PC-3 (cell line): ENCODE measurements at places on chromosomes 1 and 21. TPM values are rescaled to one million over a fixed set of nuclear protein-coding genes. Genes with fewer than 3 reads are reported as not detected.
A peak's percentile ranks its signal among the peaks of the same experiment; 100 is the strongest.

GRCh38 chr1:206975306-206975705, 5.0 kb upstream of the FCAMR start:
- no peaks in the 10 kb centered on the region for H3K27me3 ChIP-seq
- peaks cover 7% of the 10 kb centered on the region; the same call in 1 of the 2 replicates for H3K4me1 ChIP-seq
- DNase-seq = no peak
- H3K4me3 ChIP-seq = no peak overlapping the region
- H3K27ac ChIP-seq = no peak overlapping the region

BCL2L15 gene
- total RNA-seq = 0.29 TPM in 1 of 2 replicates, not detected in the other

DNA sequence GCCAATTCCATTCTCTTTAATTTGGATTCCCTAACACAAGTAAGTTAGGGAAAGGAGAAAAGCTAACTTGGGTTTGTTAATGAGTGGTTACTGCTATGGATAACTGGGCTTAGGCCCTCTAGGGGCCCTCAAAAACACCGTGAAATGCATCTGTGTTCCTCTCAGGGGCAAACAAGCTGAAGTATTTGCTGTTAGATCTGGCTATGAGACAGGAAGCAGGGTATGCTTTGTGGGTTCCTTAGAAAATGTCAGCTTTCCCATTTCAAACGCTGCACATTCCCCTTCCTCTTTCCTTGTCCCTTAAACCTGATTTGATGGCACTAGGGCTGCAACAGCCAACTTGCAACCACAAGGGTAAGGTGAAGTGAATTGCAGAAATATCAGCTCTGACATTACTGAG, 5.7 kb upstream of the CAP1 start:
- no peaks in the 10 kb centered on the region for H3K36me3 ChIP-seq
- H3K4me3 ChIP-seq = no peak overlapping the region
- H3K27ac ChIP-seq = no peak overlapping the region
- no peak for DNase-seq

DNA sequence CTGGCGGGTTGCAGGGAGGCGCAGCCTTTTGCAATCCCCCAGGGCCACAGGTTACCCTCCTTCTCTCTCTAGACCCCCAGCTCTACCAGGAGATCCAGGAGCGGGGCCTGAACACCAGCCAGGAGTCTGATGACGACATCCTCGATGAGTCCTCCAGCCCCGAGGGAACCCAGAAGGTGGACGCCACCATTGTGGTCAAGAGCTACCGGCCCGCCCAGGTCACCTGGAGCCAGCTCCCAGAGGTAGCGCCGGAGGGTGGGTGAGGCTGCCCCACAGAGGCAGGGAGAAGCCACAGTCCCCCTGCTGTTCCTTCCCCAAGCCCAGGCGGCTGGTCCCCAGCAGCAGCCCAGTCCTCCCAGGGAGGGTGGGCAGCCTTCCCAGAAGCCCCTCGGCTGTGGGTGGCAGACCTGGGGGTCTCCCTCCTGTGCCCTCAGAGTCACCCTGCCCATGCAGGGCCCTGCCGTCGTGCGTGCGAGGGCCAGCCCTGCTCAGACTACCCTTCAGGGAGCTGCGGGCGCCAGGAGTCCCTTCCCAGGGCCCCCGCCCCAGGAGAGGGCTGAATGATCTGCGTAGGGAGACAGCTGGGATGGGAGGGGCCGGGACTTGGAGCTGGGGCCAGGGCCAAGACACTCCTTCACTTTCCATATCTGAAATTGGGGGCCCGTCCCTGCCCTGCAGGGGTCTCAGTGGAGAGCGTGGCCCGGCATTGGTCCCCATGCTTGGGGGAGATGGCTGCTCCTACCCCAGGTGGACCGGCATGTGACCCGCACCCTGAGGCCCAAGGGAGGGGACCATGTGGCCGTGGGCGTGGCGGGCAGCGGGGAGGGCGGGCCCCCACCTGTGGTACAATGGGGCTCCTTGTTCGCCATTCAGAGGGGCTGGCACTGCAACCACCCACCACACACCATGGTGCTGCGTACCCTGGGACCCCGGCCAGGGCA, 12.9 kb downstream of the ARHGEF16 start:
- no peak overlapping the region for H3K4me3 ChIP-seq
- no peak overlapping the region for H3K27ac ChIP-seq
- no peaks in the 10 kb centered on the region for H3K27me3 ChIP-seq

VSIG8 gene
- 0.29 and 0.47 TPM in 2 replicates for total RNA-seq

DNA sequence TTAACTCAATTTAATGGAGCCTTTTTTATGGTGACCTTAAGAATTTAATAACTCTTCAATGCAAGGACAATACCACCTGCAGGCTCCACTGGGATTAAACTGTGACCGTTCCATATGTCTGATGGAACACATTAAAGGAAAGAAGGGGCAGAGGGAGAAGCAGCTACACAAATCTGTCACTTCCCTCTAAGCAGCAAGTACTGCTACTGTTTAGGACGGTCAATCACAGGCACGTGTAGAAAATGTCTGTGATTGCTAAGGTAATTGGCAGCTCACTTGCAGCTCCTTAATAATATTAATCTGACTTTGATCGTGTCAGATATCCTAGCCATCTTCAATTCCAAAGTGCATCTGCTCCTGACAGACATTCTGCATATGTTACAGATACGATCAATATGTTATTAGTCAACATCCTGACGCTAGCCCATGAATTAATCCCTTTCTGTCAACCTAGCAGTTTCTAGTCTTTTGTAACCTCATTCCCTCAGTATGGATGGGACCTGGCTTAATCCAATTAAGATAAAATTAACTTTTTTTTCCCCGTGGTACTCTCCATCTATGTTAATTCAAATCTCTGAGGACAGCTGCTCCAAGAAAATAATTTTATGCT, 1012.4 kb downstream of the AMY1C start:
- no peaks in the 10 kb centered on the region for H3K36me3 ChIP-seq
- 0 out of 2 replicates have a peak, but pooled peaks cover 19% of the 10 kb centered on the region for H3K27me3 ChIP-seq
- H3K27ac ChIP-seq = no peak overlapping the region

DNA sequence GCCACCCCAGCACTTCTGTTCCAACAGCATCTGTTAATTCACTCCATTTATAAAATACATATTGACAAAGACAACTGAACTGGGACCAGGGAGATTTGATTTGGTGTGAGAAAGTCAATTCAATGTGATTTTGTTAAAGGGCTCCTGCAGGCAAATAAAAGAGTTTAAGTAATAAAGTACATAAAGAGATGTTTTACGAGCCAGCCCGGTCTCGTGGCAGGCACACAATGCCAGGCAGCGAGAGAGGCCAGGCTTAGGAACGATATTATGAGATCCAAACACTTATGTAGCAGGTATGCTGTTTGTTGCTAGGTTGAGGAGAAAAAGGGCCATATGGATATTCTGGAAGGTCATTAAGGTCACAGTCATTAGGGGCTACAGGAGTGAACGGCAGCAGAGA, 227.1 kb downstream of the KCTD3 start:
- H3K36me3 ChIP-seq = no peaks in the 10 kb centered on the region
- no peak overlapping the region for H3K4me3 ChIP-seq
- peaks cover 13% of the 10 kb centered on the region for H3K27me3 ChIP-seq
- no peak overlapping the region for H3K27ac ChIP-seq
- DNase-seq = no peak

DNA sequence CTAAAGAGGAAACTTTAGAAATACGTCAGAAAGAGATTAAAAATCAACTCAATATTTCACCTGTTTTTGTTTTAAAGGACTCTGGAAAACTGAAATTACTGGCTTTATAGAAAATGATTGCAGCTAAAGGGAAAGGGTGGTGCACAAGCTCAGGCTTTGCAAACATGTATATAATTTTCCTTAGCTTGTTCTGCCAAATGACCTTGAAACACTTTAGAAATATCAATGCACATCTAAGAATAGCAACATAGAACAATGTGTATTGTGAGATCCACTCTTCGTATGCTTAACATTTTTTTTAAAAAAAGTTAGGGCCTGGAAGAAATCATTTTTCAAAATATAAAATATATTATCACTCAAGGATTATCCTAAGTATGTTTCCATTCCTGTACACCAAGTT, 143.9 kb downstream of the NTPCR start:
- H3K27me3 ChIP-seq = no peaks in the 10 kb centered on the region
- H3K36me3 ChIP-seq = 0 out of 2 replicates have a peak, but pooled peaks cover 7% of the 10 kb centered on the region

GRCh38 chr1:70208292-70208691, 2.9 kb upstream of the LRRC40 start:
- peaks cover 16% of the 10 kb centered on the region for H3K36me3 ChIP-seq
- no peak overlapping the region for H3K4me3 ChIP-seq
- no peak overlapping the region for H3K27ac ChIP-seq
- H3K4me1 ChIP-seq = peaks cover 12% of the 10 kb centered on the region

GRCh38 chr1:164588516-164589341, 29.7 kb downstream of the PBX1 start:
- no peak overlapping the region for H3K27ac ChIP-seq
- no peaks in the 10 kb centered on the region for H3K27me3 ChIP-seq
- no peaks in the 10 kb centered on the region for H3K36me3 ChIP-seq
- no peak for DNase-seq

- no peak overlapping the region for H3K4me3 ChIP-seq
- H3K27ac ChIP-seq = no peak overlapping the region
- no peak for DNase-seq
- peaks cover 77% of the 10 kb centered on the region for H3K36me3 ChIP-seq
- H3K4me1 ChIP-seq = peaks cover 50% of the 10 kb centered on the region
Observed at GRCh38 chr1:42690477-42691156, 8.4 kb downstream of the YBX1 start.

DNA sequence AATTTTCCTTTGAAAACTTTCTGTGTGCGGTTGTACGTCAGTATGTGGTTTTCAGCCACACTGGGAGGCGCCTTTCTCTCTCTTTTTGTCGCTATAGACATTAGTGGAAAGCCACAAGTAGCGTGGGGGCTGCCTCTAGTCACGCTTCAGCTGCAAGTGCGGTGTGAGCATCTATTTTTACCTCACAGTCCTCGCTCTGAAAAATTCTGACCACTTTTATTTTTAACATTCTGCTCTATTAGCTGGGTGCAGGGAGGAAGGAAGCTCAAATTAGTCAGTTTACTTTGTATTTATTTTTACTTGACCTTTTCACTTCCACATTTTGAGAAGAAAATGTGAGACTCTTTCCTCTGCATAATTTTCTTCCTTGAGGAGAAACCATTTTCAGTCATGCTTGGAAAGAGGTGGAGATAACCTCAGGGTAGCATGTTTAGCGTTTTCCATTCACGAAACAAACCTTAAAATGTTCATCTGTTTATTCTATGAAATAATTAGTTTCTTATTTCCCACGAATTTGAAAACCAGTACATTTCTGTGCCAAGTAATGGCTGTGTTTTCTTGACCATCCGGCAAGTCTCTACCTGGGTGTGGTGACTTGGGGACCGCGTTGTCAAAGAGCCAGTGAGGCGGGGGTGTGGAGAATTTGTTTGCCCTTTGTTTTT, 35.6 kb downstream of the ADARB1 start:
- DNase-seq = no peak
- H3K36me3 ChIP-seq = no peaks in the 10 kb centered on the region
- no peak overlapping the region for H3K27ac ChIP-seq
- no peaks in the 10 kb centered on the region for H3K27me3 ChIP-seq

DNA sequence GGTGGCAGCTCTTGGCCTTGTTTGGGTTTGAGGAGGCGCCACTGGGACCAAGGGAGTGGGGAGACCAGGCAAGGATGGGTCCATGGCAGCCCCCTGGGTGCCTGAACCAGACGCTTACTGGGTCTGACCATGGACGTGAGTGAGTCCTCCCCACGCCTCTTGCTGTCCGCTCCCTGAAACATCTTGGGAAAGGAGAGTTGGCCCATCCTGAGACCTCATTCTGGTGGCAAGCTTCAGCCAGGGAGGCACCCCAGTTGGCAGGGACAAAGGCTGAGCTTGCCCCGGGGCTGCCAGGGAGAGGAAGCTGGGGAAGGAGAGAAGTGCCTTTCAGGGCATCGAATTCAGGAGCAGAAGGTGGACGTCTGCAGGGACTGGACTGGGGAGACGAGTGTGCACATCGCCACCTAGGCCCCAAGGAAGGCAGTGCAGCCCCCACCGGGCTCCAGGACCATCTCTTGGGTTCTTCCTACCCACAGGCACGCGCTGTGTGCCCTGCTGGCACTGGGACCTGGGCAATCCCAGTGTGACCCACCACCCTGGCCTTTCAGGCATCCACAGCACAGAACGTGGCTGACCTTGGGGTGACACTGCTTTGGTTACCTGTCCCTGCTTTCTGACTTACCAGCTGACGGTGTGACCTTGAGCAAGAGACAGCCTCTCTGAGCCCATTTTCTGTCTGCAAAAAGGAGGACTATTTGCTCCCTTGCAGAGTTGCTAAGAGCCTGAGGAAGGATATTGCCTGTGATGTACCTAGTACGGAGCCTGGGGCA, 132.9 kb upstream of the WNT4 start:
- peak overlapping the region; percentile 73 for H3K27ac ChIP-seq
- no peak overlapping the region for H3K4me3 ChIP-seq
- peak; percentile 67 for DNase-seq
- no peaks in the 10 kb centered on the region for H3K36me3 ChIP-seq

- H3K27ac ChIP-seq = no peak overlapping the region
- H3K4me3 ChIP-seq = peak overlapping the region; percentile 97
- H3K36me3 ChIP-seq = peaks cover 6% of the 10 kb centered on the region; the same call in 1 of the 2 replicates
- H3K4me1 ChIP-seq = peaks cover 13% of the 10 kb centered on the region; the same call in 1 of the 2 replicates
- DNase-seq = no peak
- H3K27me3 ChIP-seq = no peaks in the 10 kb centered on the region
Observed at GRCh38 chr1:32014948-32015273, 1.2 kb downstream of the KHDRBS1 start.

DNA sequence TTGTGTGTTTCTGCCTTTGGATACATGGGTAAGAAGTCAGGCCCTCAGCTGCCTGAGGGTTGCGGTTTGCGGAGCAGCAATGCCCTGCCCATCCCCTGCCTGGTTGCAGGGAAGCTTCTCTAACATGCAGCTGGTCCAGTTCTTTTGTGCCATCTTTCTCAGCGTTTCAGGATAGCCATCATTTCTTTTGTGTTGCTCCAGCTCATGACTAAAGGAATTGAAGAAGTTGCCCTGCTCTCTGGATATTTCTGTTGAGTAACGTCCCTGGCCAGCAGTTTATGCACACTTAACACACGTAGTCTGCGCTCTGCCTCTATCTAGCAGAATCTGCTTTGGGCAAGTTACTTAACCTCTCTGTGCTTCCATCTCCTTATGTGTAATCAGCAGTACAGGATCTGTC, 62.1 kb downstream of the DOP1B start:
- peaks cover 10% of the 10 kb centered on the region; the same call in 1 of the 2 replicates for H3K36me3 ChIP-seq
- H3K27me3 ChIP-seq = no peaks in the 10 kb centered on the region
- no peak overlapping the region for H3K4me3 ChIP-seq
- no peak for DNase-seq
- no peaks in the 10 kb centered on the region for H3K4me1 ChIP-seq
- no peak overlapping the region for H3K27ac ChIP-seq

TNFRSF4 gene
- total RNA-seq = 0.11 and 0.17 TPM in 2 replicates

GRCh38 chr1:66302815-66303214, 231.1 kb upstream of the SGIP1 start:
- DNase-seq = peak; percentile 37
- H3K4me1 ChIP-seq = no peaks in the 10 kb centered on the region; the same call in 1 of the 2 replicates
- H3K4me3 ChIP-seq = no peak overlapping the region
- H3K27ac ChIP-seq = no peak overlapping the region
- H3K27me3 ChIP-seq = no peaks in the 10 kb centered on the region
- no peaks in the 10 kb centered on the region for H3K36me3 ChIP-seq

GRCh38 chr21:44459712-44460440, 4.6 kb downstream of the LRRC3 start:
- no peaks in the 10 kb centered on the region for H3K27me3 ChIP-seq
- no peak overlapping the region for H3K4me3 ChIP-seq
- no peak for DNase-seq
- no peaks in the 10 kb centered on the region for H3K36me3 ChIP-seq
- H3K27ac ChIP-seq = no peak overlapping the region

HPCA gene
- not detected in 2 replicates for total RNA-seq

- peaks cover 29% of the 10 kb centered on the region for H3K27me3 ChIP-seq
- H3K36me3 ChIP-seq = no peaks in the 10 kb centered on the region
- no peak overlapping the region for H3K4me3 ChIP-seq
Observed at GRCh38 chr1:211870156-211870555, 39.6 kb upstream of the LPGAT1 start.

GRCh38 chr1:158045639-158046038, 52.2 kb downstream of the KIRREL1 start:
- no peaks in the 10 kb centered on the region for H3K27me3 ChIP-seq
- no peak for DNase-seq
- no peaks in the 10 kb centered on the region for H3K36me3 ChIP-seq
- H3K4me3 ChIP-seq = no peak overlapping the region
- H3K4me1 ChIP-seq = no peaks in the 10 kb centered on the region
